Cortex of kidney (tissue), 1 donor: ENCODE measurements at places on chromosomes 4 and X.

GRCh38 chrX:42459735-42460134 is 318.2 kb downstream of the PPP1R2C start:
- DNase-seq, result no peak

- no peak for DNase-seq
These were observed 2127.3 kb upstream of the AGA start for GRCh38 chr4:179569549-179569948.

- no peak for DNase-seq
These were observed 215.2 kb upstream of the PSAPL1 start for GRCh38 chr4:7649741-7650531.

DNA sequence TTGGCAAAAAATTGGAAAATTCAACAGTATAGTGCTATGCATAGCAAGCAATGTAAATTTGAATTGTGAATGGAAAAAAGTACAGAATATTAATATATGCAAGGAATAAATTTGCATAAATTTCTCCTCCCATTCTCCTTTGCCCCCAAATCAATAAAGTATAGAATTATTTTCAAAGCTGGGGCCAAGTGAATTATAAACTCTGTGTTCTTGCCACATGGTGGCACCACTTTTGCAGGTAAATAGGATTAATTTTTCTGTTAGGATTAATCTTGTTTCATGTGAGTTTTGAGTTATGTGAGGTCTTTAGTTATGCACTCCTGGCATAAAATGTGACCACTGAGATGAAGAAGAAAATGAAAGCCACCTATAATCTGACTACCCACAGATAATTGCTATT is 19.9 kb downstream of the COPS4 start:
- no peak for DNase-seq

DNA sequence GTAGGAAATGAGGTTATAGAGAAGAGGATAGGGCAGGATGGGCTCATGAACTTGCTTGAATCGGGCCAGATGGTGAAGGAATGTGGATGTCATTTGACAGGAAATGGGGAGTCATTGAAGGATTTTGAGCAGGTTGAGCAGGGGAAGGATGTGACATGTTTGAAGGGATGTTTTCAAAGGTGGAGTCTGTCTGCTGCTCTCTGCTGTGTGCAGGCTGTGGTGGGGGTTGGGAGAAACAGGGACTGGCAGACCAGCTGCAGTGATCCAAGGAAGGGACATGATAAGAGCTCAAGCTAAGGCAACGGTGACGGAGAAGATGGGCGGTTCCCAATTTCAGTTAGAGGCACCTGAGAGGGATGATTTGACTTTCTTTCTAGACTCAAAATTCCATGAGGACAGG is 14.0 kb upstream of the XPNPEP2 start:
- no peak for DNase-seq
